Frontal cortex (tissue), 4 donors: ENCODE measurements at places on chromosomes 1 and 21.

DNA sequence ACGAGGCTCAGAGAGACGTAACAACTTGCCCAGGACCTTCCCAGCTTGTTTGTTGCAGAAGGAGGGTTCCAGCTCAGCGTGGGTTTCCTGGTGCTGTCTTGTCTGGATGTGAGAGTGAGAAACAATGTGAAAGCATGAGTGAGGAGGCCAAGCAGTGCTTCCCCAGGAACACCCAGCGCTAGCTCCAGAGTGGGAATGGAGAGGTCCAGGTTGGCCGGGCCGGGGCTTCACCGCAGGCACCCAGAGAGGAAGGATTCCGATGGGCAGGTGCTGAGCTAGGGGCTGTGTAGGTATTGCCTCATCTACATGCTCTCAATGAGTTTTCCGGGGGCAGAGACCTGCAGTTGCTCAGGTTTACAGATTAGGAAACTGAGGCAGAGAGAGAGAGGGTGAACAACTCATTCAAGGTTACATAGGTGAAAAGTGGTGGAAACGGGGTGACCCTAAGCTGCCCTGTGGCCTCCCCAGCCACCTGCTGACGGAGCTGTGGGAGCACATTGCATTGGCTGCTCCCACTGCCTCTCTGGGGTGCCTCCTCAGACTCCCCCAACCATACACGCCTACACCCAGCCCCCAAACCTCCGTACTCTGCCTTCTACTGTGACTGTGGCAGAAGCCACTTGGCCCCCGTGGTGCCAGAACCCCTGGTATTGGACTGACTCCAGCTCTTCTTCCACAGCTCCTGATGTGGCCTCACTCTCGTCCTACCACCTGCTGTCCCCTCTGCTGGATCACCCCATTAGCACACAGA lies 51.2 kb downstream of the B3GALT5 start:
- no peak for DNase-seq

DNA sequence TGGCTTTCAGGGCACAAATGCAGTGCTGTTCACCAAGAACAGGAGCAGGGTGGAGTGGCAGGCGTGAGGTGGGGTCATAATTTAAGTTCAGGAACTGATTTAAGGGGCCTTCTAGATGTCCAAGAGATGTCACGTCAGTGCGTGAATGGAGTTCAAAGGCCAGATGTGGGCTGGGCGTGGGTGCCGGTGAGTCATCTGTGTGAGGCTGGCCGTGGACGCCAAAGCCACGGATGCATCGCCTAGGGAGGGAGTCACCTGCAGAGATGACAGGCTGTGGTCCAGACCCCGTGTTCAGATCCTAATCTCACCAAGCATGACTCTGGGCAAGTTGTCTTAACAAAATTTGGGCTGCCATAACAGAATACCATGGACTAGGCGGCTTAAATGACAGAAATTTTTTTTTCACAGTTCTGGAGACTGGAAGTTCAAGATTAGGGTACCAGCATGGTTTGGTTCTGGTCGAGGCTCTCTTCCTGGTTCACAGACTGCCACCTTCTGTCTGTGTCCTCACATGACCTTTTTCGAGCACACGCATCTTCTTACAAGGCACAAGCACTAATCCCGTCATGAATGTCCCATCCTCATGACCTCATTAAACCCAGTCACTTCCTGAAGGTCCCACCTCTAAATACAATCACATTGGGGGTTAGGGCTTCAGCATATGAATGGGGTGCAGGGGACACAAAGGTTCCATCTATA lies 109.6 kb downstream of the PRDM2 start:
- DNase-seq = no peak

DNA sequence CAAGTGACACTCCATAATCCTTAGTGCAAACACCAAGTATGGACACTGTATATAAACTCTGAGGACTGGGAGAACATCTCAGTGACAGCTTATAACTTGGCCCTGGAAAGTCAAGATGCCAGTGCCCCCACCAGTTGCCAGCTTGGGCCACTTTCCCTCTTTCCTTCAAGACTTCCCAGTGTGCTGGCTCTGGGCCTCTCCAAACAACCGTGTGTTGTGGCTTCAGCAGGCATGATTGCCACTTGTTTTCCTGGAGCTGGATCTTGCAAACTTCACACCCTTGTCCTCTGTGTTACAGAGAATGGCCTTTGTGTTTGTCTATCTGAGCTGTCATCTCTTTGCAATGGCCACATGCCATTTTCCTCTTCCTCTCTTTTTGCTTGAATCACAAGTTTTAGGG lies 37.0 kb downstream of the CCDC185 start:
- no peak for DNase-seq

- DNase-seq = peak; percentile 76
These were observed 438 bp downstream of the MRPS6 start for GRCh38 chr21:34073749-34074282.

GRCh38 chr21:35227786-35228185 lies 178.7 kb upstream of the RUNX1 start:
- no peak for DNase-seq

- DNase-seq = no peak
These were observed 9.3 kb downstream of the CBR1 start for GRCh38 chr21:36079010-36079649.

- no peak for DNase-seq
These were observed 41.3 kb upstream of the GPR52 start for GRCh38 chr1:174406421-174406820.

DNA sequence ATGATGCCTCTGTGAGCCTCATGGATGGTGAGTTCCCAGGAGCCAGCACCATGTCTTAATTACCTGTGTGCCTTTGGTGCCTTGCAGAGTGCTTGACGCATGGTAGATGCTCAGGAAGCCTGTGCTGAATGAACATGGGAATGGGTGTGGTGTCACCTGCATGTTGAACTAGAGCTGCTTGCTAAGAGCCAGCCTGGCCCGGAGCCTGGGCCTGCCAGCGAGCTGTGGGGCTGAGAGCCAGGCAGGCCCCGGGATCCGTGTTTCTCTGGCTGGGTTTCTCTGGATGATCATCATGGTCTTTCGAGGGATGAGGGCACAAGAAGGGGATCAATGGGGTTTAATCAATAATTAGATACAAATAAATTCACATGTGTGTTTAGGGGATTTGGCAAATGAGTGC lies 6.7 kb upstream of the TEX35 start:
- no peak for DNase-seq

GRCh38 chr1:228983661-228984060 lies 248.4 kb downstream of the RHOU start:
- no peak for DNase-seq

DNA sequence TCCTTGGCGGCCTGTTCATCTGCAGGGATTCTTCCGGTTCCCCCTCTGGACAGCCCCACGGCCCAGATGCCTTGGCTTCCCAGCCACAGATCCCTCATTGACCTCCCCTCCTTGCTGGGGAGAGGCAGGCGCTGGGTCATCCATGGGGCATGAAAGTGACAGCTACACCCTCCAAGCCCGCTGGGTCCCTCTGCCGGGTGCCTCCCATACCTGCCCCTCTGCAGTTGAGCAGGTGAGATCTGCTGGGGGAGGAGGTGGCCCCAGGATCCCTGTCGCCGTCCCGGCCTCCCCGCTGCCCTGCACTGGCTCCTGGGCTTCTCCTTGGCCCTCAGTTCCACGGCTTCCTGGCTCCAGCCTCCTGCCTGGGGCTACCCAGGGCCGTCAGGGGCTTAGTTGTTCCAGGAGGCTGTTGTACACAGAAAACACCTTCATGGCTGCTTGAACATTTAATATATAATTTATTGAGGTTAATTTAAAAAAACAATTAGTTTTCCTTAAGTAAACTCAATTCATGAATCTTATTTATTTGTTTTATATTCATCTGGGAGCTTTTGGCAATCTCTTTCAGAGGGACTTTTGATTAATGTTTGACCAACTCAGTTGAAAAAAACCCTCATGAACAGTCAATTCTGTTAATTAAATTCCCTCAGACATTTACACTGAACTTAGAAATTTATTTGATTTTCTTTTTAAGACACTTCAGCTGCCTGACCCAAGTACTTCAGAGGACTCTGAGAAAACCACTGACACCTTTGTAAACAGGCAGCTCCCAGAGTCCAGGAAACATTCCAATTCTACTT lies 67.6 kb upstream of the ABCG1 start:
- DNase-seq = no peak

DNA sequence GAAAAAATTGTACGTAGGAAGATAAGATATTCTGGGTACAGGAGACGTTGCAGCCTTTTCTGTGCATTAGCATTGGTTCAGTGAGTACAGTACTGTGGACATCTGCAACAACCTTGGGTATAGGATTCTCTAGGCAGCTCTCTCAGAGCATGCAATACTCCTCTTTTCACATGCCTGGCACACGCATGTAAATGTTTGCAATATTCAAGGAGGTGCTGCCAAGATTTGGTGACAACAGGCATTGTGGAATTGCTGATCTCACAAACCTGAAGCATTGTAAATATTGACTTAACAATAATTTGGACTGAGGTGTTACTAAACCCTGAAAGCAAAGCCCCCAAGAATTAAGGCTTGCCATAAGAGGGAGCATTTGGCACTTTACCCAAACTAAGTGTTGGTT lies 126.8 kb downstream of the GRIK1 start:
- DNase-seq = no peak

DNA sequence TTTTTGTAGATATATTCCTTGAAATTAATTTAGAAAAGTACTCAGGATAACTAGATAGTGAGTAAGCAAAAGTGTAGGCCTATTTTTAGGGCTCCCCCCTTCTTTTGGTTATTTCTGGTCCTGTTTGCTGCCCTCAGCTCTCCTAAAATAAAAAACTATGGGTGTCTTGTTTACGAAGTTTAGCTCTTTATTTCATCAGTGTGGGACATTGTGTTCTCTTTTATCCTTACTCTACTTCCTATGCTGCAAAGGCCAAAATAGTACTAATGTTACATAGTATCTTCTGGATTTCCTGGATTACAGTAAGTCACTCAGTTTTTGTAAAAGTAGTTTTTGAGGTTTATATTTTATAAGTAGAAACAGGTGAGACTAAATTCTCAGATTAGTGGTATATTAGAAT lies 15.4 kb downstream of the CEP350 start:
- no peak for DNase-seq

- no peak for DNase-seq
These were observed 620.8 kb downstream of the LRRIQ3 start for GRCh38 chr1:73577206-73577605.

GRCh38 chr1:47409311-47410067 lies 6.6 kb upstream of the FOXE3 start:
- no peak for DNase-seq

- DNase-seq = no peak
These were observed 3.1 kb upstream of the TINAGL1 start for GRCh38 chr1:31573261-31573660.

- DNase-seq = no peak
These were observed 108.3 kb downstream of the PTPRC start for GRCh38 chr1:198747127-198747526.

GRCh38 chr1:55007625-55008024 lies 8.9 kb downstream of the BSND start:
- no peak for DNase-seq

GRCh38 chr1:54218883-54219687 lies 19.1 kb downstream of the MRPL37 start:
- no peak for DNase-seq

DNA sequence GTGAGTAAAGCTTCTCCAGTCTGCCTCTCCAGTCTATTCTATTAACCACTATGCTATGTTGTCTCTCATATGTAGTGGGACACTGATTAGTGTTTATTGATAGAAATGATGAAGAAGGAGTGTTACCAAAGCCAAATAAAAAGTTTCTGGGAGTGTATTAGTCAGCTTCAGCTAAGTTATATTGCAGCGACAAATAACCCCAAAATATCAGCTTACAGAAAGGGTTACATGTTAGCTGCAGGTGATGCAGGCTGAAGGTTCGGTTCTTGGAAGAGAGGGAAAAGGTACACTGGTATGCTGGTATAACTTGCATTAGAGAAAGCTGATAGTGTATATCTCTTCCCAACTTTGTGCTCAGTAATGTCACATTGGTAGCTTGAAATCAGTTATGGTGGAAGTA lies 10.6 kb upstream of the AK2 start:
- DNase-seq = no peak

- DNase-seq = no peak
These were observed 307.0 kb upstream of the USP25 start for GRCh38 chr21:15422783-15423182.

GRCh38 chr1:110243574-110243973 lies 33.5 kb downstream of the KCNC4 start:
- DNase-seq = no peak
